ENCODE measurements at places on chromosomes 7 and 10. TPM values are rescaled to one million over a fixed set of nuclear protein-coding genes. Genes with fewer than 3 reads are reported as not detected.

LRMDA gene
- 17.3 TPM for total RNA-seq

STAMBPL1 gene
- total RNA-seq = 1.2 TPM

CCDC146 gene
- total RNA-seq = 0.79 TPM

HYAL4 gene
- 0.20 TPM for total RNA-seq

MBL2 gene
- total RNA-seq = not detected

SCART1 gene
- 0.22 TPM for total RNA-seq

SEMA3C gene
- 6.1 TPM for total RNA-seq

SVIL gene
- total RNA-seq = 62.3 TPM

CHN2 gene
- 0.44 TPM for total RNA-seq

RBP3 gene
- total RNA-seq = not detected

OIT3 gene
- under 0.01 TPM for total RNA-seq

SPDYE11 gene
- total RNA-seq = not detected

DLD gene
- 43.8 TPM for total RNA-seq

TSPAN12 gene
- total RNA-seq = 148 TPM

PLXDC2 gene
- 0.87 TPM for total RNA-seq

BTBD16 gene
- total RNA-seq = under 0.01 TPM

TRIL gene
- 15.0 TPM for total RNA-seq

RNLS gene
- total RNA-seq = 0.60 TPM

RAMP3 gene
- total RNA-seq = 51.2 TPM

CHRM2 gene
- not detected for total RNA-seq

SORCS3 gene
- not detected for total RNA-seq

GCC1 gene
- 13.5 TPM for total RNA-seq

AMPH gene
- total RNA-seq = not detected

PSD gene
- 0.60 TPM for total RNA-seq

LIPK gene
- not detected for total RNA-seq

SLC26A3 gene
- not detected for total RNA-seq

MKLN1 gene
- 20.4 TPM for total RNA-seq

GNAT3 gene
- not detected for total RNA-seq

GNGT1 gene
- not detected for total RNA-seq

CBX3 gene
- total RNA-seq = 95.0 TPM

RHOBTB1 gene
- total RNA-seq = 32.1 TPM

FAM221A gene
- total RNA-seq = 8.1 TPM

OR6B1 gene
- total RNA-seq = not detected

GPRIN2 gene
- not detected for total RNA-seq

CALD1 gene
- 198 TPM for total RNA-seq

HOXA13 gene
- not detected for total RNA-seq

FOXP2 gene
- total RNA-seq = 13.7 TPM

HMX3 gene
- not detected for total RNA-seq
